ENCODE measurements at places on chromosomes 7 and 10. TPM values are rescaled to one million over a fixed set of nuclear protein-coding genes. Genes with fewer than 3 reads are reported as not detected.

DNA sequence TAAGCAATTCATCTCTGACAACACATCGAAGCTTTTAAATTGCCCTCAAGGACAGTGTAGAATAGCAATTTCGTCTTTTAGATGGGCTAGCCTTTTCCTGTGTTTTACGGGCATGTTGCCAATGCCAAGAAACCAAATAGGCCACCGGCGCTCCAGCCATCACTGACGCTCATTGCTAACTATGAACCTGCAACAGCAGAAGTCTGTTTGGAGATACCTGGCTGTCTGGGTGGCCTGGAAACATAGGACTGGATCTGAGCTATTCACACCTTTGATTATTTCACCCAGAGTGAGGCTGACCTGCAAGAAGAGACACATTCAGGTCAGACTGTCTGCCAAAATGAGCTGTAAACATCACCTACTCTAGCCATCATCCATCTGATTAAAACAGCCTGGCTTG, 12.0 kb downstream of the KPNA7 start:
- peak; percentile 52 for DNase-seq

DNA sequence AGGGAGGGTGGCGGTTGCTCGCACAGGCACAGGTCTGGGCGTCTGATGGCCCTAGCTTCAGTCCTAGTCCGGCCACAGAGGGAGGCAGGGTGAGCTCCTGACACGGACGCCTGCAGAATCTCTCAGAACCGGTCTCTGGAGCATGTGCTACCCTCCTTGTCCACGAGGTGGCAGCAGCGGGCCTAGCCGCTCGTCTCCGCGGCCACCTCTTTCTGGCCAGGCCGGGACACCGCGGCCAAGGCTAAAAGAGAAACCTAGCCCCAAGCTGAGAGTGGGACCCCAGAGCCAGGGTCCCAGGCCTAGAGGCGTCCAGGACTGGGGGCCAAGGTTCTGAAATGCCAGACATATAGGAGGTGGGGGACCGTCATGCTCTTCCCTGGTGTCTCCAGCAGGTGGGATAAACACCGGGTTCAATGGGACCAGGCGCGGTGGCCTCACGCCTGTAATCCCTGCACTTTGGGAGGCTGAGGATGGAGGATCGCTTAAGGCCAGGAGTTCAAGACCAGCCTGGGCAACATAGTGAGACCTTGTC, 3.2 kb upstream of the LAT2 start:
- peak; percentile 97 for DNase-seq

DNA sequence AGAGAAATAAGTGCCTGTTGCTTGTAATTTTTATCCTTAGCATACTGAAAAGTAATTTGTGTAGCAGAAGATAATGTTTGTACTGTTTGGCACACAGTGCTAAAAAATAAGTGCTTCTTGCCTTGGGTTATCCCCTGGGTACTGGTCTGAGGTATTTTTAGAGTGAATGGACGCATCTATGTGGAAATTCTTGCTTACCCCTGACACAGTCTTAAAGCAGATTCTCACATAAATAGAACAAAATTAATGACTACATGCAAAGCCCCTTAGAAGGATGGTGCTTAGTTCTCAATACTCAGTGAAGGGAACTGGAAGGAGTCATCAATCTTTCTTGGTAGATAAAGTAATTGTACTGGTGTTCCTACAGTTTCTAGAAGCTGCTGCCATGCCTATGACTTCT, 548.6 kb downstream of the ARL4A start:
- no peak for DNase-seq

DNA sequence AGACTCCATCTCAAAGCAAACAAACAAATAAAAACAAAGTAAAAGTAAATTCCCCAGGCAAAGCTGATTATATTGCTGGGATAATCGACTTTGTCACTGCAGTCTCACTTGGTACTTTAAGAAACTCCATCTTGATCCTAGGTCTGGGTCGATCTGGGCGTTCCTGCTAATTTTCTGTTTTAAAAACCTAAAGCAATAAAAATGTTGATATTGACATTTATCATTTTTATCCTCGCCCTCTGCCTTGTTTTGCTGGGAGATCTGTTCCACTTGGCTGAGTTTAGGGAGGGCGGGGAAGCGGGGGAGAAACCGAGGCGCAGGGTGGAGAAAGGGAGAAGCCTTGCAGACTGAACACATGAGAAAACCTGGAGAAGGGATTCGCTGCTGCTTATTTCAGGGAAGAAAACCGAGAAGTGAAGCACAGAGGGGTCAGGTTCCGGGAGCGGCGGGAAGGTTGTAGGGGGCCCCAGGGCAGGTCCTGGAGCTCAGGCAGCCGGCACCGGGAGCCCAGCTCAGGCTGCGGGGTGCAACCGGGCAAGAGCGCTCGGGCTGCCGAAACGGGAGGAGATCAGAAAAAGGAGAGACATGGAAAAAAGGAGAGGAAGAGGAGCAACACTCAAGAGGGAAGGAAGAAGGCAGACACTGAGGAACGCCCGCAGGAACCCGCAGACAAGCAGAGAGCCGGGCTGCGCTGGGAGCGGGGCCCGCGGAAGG, 27.3 kb upstream of the KMT2C start:
- no peak for DNase-seq

- peak; percentile 83 for DNase-seq
Measured at GRCh38 chr7:73342645-73343044, 14.7 kb downstream of the FKBP6 start.

DNA sequence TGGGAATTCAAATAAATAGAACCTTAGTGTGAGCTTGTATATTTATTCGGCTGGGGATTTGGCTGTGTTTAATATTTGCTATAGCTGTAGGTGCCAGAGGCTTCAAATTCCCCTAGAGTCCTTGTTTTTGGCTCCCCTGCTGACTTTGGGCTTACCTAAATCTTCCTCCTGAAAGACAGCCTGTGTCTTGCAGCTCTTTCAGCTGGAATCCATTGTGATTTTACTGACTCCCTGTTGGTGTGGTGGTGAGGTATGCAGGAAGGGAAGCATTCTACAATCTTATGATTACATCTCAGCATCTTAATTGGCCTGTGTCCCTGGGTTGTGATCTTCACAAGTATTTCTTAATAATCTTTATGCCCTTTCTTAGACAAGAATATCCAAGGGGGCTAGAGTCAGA, 25.9 kb downstream of the FOXI2 start:
- peak; percentile 70 for DNase-seq

GRCh38 chr10:3135006-3135405, 37.6 kb downstream of the PITRM1 start:
- no peak for DNase-seq

DNA sequence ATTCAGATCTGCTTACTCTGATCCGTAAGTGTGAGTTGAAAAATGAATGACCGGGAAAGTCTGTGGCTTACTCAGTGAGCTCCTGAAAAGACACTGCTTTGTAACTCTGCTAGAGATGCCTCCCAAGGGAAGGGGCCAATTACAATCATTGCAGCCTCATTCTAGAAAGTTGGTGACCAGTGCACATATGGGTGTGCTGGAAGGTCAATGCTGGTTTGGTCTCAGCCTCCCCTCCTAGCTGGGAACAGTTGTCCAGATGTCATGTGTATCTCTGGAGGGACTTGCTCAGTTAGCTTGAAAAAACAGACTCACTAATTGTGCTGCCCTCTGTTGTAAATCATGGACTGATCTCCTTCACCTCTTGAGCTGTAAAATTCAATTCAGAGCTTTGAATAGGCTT, 405.0 kb downstream of the ADRA2A start:
- DNase-seq: no peak

GRCh38 chr7:90749262-90749661, 153.1 kb downstream of the CDK14 start:
- no peak for DNase-seq

DNA sequence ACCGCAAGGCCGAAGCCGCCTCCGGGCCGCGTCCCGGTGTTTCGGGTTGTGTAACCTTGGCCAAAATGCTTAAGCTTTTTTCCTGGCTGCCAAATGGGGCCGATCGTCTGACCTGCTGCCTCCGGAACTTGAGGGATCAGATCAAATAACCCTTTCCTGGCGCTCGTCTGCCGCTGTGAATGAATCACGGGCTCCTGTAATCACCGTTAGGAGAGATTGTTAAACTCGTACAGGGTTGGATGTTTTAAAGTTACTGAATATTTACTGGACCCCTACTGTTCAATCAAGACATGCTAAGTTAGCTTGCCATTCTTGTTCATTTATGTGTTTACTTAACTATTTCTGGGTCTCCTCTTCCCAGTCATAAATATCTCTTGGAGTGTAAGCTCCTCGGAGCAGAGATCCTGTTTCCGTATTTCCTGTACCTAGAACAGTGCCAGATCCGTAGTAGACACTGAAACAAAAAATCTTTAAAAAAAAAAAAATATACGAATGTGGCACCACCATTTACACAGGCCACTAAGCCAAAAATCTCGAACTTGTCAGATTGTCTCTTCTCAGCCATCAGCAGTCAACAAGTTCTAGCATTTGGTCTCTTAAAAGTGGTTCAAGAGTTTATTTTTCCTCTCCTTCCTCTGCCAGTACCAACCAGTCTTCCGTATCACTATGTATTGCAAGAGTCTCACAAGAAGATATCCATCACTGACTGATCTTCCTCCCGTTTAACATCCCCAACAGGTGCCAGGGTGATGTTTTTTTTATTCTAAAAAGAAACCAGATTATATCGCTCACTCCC, 650 bp upstream of the TM9SF3 start:
- DNase-seq: no peak

DNA sequence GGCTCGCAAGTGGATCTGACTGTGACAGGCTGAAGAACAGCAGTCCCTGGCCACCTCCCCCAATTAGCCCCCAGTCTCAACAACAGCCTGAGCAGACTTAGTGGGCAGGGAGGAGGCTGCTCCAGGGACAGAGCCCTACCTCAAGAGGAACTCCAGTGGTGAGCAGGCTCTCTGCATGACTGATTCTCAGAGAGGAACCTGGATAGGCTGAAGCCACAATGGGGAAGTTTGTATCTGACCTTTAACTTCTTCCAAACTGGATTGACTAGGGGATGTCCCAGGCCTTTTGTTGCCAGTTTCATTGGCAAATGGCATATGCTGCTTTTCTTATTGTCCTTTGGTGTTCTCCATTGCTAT, 93.0 kb downstream of the ARHGAP22 start:
- DNase-seq: peak; percentile 38

DNA sequence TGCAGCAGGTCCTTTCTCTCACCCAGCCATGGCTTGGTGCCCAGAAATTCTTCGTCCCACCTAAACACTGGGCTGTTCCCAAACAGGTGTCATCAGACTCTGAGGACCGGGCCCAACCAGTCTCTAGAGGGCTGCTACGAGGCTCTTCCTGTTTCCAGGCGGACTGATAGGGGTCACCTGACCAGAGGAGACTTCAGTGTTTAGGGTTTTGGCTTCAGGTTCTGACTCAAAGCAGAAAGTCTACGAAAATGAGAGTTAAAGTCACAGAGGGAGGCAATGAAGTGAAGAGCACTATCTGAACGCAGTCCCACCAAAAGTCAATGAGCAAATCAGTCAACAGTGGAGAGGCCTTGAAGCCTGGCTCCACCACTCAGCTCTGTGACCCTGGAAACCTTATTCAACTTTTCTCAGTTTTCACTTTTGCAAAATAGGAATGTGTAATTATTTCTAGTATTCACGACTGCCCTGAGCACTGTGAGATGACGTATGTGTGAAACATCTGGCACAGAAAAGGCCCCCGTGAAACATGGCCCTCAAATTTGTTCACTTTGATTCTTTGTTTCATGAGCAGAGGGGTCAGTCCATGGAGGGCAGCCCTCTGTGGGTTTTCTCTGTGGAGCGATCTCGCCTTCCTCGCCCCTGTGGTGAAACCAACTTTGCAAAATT, 189.9 kb upstream of the PDE1C start:
- DNase-seq: no peak

GRCh38 chr7:156143158-156143557, 330.9 kb upstream of the SHH start:
- peak; percentile 30 for DNase-seq

GRCh38 chr10:86523348-86523747, 1.8 kb upstream of the WAPL start:
- no peak for DNase-seq

DNA sequence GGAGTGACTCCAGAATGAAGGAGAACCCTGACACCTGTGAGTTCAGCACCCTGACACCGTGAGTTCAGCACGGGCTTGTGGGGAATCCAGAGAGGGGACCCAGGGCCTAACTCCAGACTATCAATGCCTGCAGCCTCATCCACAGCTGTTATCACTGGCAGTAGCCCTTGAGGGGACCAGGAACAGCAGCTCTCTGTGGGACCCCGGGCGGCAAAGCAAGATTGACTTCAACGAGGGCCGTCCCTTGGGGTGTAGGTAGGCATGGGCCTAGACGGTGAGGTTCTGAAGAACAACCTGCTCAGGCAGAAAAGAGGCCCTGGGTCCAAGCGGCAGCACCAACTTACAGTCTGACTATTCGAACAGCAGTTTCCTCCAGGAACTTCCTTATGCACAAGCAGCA, 8.9 kb downstream of the GRID1 start:
- DNase-seq: no peak

GRCh38 chr10:12489357-12489756, 140.0 kb downstream of the CAMK1D start:
- no peak for DNase-seq

- DNase-seq: no peak
Measured at GRCh38 chr10:97230146-97230545, 44.4 kb upstream of the SLIT1 start.

GRCh38 chr10:101311185-101312066, 42.5 kb upstream of the BTRC start:
- peak; percentile 93 for DNase-seq

DNA sequence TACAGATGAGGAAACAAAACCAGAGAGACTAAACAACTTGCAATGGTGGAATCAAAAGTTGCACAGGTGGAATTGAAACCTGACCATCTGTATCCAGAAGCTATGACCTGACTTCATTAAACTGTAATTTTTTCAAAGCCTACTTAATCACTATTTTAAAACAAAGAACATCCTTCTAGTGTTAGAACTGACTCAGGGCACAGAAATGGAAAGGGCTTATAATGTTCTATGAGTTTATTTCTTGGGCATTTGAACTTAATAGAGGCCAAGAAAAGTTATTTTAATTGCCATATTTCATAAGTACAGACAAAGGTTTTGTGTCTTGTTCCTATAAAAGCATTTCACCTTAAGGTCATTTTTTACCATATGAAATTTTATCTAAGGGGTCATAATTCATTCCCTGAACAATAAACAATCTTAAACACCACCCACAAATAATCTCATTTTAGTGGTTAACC, 8.8 kb downstream of the ITGB1 start:
- DNase-seq: no peak

Gene NXPH1
- 0.24 TPM for total RNA-seq

Gene PDGFA
- 11.4 TPM for total RNA-seq

Gene GCK
- total RNA-seq: 0.86 TPM

Gene FFAR4
- total RNA-seq: not detected

Gene GIMAP6
- total RNA-seq: not detected

Gene PITRM1
- total RNA-seq: 39.9 TPM

Gene KCND2
- 3.5 TPM for total RNA-seq

Gene PRSS1
- total RNA-seq: 11.0 TPM

Gene SUPV3L1
- total RNA-seq: 29.5 TPM

Gene SLC13A1
- not detected for total RNA-seq

Measured in endodermal cell (in vitro differentiated cells).